Kidney tubule cell (primary cell): ENCODE measurements at places on chromosomes 16 and 17.

DNA sequence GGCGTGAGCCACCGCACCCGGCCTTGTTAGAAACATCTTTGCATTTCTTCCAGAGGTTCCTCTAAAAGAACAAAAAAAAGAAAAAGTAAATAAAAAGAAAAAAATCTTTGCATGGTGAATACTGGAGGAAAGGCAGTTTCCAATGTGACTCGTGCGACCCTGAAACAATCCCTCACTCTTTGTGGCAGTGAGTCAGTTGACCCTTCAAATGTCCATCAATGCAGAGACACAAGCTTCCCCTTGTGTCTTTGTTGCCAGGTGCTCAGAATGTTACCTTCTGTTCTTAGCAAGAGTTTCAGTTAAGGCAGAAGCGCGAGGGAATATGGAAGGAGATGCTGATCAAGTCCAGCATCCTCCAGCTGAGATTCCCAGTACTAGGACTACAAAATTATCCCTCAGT lies 16.4 kb downstream of the CACNG4 start:
- peak; percentile 53 for DNase-seq

DNA sequence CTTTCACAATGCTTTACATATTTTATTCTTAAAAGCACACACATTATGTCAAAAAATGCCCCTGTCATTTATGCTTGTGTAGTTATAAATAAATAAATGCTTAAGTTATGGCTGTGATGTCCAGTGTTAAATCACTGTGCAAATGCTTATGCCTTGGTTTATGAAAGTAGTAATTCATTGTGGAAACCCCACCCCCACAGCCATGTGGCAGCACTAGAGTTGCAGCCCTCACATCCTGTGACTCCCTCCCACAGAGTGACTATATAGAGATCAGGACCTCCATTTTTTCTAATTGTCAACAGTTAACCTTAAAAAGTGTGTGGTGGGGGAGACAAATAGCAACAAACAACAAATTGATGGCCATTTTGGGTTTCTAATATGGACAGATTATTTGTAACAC lies 2.4 kb downstream of the SKAP1 start:
- DNase-seq = peak; percentile 35

GRCh38 chr16:76195056-76195455 lies 82.1 kb upstream of the CNTNAP4 start:
- DNase-seq = no peak

DNA sequence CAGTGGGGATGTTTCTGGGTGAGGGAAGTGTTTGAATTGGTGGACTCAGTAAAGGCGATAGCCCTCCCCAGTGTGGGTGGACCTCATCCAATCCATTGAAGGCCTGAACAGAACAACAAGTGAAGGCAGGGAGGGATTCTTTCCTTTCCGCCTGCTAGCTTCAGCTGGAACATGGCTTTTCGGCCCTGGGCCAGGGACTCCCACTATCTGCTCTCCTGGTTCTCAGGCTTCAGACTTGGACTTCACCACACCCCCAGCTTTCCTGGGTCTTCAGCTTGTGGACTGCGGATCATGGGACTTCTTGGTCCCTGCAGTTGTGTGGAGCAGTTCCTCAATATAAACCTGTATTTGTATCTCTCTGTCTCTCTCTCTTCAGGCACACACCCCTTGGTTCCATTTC lies 77.9 kb downstream of the SNX29 start:
- no peak for DNase-seq
